GM20000 (cell line): ENCODE measurements at places on chromosomes 3 and 15.

GRCh38 chr15:61035311-61035710 lies 193.8 kb downstream of the RORA start:
- DNase-seq: no peak

GRCh38 chr3:154884952-154885351 lies 195.2 kb upstream of the MME start:
- no peak for DNase-seq

GRCh38 chr15:88057836-88058235 lies 198.7 kb downstream of the NTRK3 start:
- no peak for DNase-seq

GRCh38 chr3:156356537-156357363 lies 198.2 kb downstream of the SSR3 start:
- no peak for DNase-seq

DNA sequence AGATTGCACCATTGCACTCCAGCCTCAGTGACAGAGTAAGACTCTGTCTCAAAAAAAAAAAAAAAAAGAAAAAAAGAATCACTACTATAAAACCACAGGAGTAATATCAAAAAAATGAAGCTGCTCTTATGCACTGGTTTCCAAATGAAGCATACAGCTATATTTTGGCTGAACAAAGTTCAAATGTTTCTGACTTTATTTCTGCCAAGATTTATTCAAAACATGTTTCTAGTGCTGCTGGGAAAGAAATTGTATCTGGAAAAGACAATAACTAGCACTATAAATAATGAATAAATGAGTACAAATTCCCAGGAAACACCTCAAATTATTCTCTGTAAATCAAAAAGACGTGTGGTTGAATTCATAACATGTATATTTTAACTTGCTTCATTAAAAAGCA lies 102.5 kb upstream of the MME start:
- no peak for DNase-seq

DNA sequence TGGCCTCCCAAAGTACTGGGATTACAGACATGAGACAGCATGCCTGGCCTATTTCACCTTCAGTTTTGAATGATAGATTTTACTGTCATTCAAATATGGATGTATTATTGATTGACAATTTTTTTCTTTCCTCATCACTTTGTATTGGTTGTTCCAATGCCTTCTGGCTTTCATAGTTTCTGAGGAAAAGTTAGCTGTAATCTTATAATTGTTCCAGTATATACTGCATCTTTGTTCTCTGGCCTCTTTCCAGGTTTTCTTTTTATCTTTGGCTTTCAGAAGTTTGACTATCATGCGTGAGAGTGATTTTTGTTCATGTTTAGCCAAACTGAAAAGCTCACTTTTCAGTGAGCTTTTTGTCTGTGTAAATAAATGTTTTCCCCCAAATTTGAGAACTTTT lies 157.1 kb downstream of the RSRC1 start:
- DNase-seq: no peak
